ENCODE measurements at places on chromosomes 12 and 14.

DNA sequence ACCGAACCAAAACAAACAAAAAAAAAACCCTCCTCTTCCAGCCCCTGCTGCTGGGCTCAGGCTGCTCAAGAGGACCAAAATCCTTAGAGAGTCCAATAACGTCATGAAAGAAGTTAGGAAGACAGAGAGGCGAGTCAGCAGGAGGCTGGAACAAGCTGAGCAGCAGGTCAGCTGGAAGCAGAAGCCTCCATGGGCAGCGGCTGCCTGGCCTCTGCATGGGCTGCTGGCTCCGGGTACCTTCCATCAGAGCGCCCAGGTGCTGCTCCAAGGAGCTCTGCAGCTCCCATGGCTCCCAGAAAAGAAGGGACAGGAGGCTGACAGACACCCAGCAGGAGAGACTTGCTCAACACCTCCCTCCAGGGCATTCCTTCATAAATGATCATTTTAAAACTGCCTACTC, 3.2 kb upstream of the KRT2 start:
- DNase-seq = no peak

DNA sequence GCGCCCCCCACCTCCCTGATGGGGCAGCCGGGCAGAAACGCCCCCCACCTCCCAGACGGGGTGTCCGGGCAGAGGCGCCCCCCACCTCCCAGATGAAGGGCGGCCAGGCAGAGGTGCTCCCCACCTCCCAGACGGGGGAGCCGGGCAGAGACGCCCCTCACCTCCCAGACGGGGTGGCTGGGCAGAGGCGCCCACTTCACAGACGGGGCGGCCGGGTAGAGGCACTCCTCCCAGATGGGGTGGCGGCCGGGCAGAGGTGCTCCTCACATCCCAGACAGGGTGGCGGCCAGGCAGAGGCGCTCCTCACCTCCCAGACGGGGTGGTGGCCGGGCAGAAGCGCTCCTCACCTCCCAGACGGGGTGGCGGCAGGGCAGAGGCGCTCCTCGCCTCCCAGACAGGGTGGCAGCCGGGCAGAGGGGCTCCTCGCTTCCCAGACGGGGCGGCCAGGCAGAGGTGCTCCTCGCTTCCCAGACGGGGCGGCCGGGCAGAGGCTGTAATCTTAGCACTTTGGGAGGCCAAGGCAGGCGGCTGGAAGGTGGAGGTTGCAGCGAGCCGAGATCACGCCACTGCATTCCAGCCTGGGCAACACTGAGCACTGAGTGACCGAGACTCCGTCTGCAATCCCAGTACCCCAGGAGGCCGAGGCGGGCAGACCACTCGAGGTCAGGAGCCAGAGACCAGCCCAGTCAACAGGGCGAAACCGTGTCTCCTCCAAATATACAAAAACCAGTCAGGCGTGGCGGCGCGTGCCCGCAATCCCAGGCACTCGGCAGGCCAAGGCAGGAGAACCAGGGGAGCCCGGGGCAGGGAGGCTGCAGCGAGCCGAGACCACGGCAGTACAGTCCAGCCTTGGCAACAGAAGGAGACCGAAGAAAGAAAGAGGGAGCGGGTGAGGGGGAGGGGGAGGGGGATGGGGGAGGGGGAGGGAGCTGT, 12.9 kb upstream of the PXN start:
- DNase-seq = no peak

GRCh38 chr14:36167431-36167830, 9.1 kb downstream of the PTCSC3 start:
- no peak for DNase-seq

GRCh38 chr12:27332407-27332713, 276 bp upstream of the BMAL2 start:
- DNase-seq = no peak

DNA sequence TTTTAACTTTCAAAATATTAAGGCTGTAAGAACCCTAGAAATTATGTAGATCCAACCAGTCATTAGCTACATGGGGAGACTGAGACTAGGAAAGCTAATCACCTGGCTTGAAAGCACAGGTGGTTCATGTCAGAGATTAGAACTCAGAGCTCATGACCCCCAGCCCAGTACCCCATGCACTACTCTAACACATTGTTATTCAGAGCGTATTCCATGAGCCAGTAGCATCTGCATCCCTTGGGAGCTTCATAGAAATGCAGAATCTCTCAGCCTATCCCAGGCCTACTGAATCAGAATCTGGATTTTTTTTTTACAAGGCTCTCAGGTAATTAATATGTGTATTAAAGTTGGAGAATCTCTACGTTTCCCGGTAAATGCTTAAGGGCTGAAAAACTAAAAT, 161.7 kb downstream of the BTG1 start:
- no peak for DNase-seq

DNA sequence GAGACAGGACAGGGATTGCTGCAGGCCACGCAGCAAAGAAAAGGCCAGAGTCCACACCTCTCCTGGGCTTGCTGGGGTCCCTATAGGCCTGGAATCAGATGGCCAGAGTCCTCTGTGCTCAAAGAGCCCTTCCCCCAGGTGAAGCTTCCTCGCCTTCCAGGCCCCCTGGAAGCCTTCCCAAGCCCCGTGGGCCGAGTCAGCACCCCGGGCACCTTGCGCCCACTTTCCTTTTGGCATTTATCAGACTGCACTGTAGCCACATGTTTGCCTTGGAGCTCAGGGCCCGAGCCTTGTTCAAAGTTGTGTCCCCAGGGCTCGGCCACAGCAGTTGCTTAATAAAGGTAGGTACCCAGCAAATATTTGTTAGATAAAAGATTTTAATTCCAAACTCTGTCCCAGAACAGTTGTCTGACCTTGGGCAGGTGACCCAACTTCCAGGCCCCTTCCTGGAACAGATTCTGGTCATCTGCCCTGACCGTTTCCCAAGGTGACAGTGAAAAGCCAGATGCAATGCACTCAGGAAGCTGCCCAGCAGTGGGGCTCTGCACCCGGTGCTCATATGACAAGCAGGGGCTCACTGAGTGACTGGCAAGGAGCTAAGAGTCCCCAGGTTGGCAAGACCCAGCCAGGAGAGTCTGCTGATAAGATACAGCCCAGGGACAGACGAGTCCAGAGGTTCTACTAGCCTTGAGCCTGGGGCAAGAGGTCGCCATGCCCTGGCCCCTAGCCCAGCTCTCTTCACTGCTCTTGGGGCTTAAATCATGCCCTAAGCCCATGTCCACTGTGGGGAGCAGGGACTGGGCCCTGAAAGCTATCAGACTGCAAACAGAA, 81.2 kb downstream of the PITPNM2 start:
- no peak for DNase-seq

GRCh38 chr14:85867450-85867849, 337.5 kb downstream of the FLRT2 start:
- no peak for DNase-seq

GRCh38 chr12:102652645-102653313, 172.4 kb upstream of the IGF1 start:
- no peak for DNase-seq

GRCh38 chr14:74409441-74409840, 16.6 kb downstream of the SYNDIG1L start:
- DNase-seq = no peak

GRCh38 chr12:74328623-74329022, 209.0 kb upstream of the ATXN7L3B start:
- no peak for DNase-seq

DNA sequence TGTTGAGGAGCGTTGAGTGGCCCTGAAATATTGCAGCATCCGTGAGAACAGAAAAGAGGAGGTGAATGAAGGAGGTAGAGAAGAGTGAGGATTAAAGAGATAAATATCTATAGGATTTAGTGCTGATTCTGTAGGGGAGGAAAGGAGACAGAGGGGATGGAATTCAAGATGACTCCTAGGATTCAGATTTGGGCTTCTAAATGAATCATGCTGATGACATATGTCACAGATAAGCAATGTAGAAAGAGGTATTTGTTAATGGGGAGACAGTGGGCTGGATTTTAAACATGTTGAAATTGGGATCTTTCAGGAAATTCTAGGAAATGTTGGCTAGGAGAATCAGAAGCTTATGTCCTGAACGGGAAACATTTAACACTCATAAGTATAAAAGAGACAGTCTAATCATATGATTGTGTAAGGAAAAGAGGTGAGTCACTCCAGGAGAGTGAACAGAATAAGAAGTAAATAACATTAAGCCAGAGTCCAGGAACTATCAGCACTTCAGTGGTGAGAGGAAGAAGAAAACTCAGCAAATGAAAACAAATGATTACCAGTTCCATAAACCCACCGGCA, 58.1 kb upstream of the DIO2 start:
- DNase-seq = no peak

DNA sequence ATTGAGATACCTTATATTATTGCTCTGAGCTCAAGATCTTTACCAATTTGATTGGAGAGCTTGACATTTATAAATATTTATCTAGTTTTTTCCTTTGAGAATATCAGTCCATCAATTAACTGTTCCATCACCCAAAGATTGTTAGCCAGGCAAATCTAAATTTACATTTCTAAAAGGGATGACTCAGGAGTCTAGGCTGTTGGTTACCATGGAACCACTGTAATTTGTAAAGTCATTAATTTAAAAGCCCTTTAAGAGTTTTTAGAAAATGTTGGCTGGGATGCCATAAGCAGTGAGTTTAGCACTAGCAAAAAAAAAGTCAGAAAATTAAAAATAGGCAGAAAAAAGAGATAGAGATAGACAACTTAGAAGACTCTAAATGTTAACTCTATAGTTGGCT, 19.5 kb upstream of the SERPINA1 start:
- DNase-seq = no peak

DNA sequence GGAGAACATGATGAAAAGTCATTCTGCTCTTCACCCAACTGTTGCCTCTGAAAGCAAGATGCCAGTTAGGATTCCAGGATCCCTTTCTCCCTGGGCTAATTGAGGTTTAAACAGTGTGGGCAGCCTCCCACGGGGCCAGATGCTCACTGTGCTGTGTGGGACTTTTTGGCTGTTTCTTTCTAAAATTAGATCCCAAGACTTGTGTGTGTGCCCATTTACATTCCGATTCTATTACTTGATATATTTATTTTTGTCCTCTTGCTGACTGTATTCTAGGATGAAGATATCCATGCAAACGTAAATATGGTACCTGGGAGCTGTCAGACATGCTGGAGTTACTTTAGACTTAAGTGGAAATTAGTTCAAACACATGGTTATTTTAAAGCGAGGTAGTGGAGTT, 6.2 kb downstream of the IFT43 start:
- DNase-seq = no peak

- no peak for DNase-seq
Observed at GRCh38 chr14:78153064-78153341, 17.2 kb upstream of the NRXN3 start.

GRCh38 chr14:72615451-72616121, 278.3 kb downstream of the DPF3 start:
- no peak for DNase-seq

DNA sequence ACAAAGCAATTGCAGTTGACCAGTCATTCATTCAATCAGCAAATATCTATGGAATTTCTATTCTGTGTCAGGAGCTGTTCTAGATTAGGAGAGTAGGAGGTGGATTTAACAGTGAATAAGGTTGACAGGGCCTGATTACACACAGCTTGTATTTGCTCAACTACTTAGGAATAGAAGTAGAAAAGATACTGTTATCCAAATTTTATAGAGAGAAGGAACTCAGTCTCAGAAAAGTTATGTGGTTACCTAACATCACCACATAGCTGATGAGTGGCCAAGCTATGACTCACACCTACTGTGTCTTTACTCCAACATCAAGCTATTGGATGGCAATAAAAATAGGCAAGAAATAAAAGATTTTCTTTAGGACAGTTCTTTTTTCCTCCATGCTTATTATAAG, 374.8 kb downstream of the RMST start:
- no peak for DNase-seq

DNA sequence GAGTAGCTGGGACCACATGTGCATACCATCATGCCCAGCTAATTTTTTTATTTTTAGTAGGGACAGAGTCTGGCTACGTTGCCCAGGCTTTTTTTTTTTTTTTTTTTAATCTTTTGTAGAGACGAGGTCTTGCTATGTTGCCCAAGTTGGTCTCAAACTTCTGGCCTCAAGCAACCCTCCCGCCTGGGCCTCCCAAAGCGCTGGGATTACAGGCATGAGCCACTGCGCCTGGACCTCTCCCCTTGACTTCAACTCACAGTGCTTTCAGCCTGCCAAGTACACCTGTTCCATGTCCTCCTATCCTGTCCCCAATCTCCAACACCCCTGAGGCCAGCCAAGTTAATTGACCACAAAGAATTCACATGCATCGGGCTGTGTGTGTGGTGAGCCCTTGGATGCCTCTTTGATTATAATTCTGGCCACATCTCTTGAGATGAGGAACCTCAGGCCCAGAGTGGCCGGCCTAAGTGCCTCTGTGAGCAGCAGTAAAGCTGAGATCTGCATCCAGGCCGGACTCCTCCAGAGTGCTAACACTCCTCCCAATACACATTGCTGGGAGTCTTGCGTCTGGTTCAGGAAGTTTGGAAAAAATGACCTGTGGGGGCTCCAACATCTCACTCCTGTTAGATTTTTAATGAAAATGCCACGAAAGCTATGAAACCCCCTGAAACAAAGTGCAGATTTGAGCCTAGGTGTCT, 6.8 kb downstream of the RAB35 start:
- no peak for DNase-seq

GRCh38 chr12:43812057-43812456, 5.9 kb upstream of the TWF1 start:
- DNase-seq = no peak

DNA sequence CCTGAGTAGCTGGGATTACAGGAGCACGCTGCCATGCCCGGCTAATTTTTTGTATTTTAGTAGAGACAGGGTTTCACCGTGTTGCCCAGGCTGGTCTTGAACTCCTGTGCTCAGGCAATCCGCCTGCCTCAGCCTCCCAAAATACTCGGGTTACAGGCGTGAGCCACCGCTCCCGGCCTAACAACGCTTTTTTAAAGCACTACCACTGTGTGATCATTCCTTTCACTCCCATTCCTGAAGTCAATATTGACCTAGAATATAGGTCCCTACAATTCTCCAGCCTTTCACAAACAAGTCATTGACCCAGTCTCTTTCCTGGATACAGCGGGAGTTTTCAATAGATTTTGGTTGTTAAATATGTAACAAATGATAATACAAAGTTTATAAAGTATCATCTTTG, 62.8 kb downstream of the KIF21A start:
- no peak for DNase-seq

GRCh38 chr12:69002969-69003368, 70.0 kb upstream of the CPM start:
- DNase-seq = no peak

DNA sequence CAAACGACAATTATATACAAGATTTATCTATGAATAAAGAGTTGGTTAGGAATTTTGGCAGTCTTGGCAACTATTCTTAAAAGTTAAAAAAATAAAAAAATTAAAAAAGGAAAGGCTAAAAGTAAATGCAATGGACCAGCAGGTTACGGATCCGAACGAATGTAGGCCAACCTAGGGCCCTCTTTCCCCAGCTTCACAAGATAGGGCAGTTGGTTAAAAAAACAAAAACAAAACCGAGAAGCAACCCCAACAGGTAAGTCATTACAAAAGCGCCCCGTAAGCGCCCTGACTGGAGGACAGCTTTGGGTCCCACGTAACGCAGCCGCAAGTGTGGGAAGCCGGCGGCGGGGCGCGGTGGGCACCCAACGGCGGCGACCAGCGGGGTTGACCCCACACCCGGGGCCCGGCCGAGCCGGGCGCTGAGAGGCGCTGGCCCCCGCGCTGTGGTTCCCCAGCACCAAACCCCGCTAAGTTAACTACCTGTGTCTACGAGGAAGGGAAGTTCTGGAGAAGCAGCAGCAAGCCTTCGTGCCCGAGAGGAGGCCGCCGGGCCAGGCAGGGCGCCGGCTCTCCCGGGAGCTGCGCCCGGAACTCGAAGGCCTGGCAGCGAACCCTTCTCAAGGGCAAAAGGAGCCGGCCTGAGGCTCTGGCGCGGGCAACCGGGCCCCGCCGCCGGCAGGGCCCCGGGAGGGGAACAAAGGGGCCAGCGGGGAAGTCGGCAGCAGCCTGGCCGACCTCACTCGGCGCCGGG, 882 bp downstream of the HECTD1 start:
- peak; percentile 42 for DNase-seq

GRCh38 chr12:113161415-113162016, 12.0 kb downstream of the CFAP73 start:
- DNase-seq = no peak
